ENCODE measurements at places on chromosomes 3 and 15. TPM values are rescaled to one million over a fixed set of nuclear protein-coding genes. Genes with fewer than 3 reads are reported as not detected.

Gene CATSPER2
- 0.93 TPM for total RNA-seq

Gene STARD5
- 3.7 TPM for total RNA-seq

Gene STRIT1
- total RNA-seq: 15.3 TPM

Gene RAB6B
- total RNA-seq: 2.0 TPM

Gene CLDN16
- total RNA-seq: not detected

Gene CCDC13
- total RNA-seq: 0.35 TPM

Gene ZDHHC3
- total RNA-seq: 40.7 TPM

Gene LRRC2
- 4.1 TPM for total RNA-seq

Data from muscle of leg (tissue), 16 donors.